Umbilical cord (tissue), 2 donors: ENCODE measurements at places on chromosomes 3 and 15.

DNA sequence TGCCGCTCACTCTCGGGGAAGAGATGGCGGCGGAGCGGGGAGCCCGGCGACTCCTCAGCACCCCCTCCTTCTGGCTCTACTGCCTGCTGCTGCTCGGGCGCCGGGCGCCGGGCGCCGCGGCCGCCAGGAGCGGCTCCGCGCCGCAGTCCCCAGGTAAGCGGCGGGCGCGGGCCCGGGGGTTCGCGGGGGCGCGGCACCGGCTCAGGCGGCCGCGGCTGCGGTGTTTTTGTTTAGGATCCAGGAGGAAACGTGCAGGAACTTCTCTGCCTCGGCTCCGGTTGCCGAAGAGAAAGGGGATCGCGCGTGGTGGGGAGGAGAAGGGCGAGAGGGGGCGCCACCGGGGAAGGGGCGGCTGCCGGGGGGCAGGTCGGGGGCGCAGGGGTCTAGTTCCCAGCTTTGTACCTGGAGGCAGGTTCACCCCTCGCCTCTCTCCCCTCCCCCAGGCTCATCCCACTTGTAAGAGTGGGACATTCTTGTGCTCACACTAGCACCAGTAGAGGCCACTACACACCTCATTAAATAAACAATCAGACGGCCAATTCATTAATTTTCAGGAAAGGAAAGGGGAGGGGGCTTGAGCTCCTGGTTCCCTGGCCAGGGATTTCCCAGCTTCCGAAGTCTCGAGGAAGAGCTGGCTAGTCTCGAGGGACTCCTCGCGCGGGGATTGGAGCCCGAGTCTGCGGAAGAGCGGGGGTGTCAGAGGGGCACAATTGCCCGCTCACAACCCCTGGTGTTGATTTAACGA lies 562 bp downstream of the NEO1 start:
- peak; percentile 54 for DNase-seq

- no peak for DNase-seq
Observed at GRCh38 chr3:4517643-4518311, 24.6 kb downstream of the ITPR1 start.

- DNase-seq = peak; percentile 13
Observed at GRCh38 chr3:120153294-120153693, 59.0 kb upstream of the GSK3B start.

GRCh38 chr15:31338318-31338878 lies 11.8 kb downstream of the KLF13 start:
- no peak for DNase-seq

GRCh38 chr3:122927726-122928125 lies 99.8 kb downstream of the SEMA5B start:
- no peak for DNase-seq

DNA sequence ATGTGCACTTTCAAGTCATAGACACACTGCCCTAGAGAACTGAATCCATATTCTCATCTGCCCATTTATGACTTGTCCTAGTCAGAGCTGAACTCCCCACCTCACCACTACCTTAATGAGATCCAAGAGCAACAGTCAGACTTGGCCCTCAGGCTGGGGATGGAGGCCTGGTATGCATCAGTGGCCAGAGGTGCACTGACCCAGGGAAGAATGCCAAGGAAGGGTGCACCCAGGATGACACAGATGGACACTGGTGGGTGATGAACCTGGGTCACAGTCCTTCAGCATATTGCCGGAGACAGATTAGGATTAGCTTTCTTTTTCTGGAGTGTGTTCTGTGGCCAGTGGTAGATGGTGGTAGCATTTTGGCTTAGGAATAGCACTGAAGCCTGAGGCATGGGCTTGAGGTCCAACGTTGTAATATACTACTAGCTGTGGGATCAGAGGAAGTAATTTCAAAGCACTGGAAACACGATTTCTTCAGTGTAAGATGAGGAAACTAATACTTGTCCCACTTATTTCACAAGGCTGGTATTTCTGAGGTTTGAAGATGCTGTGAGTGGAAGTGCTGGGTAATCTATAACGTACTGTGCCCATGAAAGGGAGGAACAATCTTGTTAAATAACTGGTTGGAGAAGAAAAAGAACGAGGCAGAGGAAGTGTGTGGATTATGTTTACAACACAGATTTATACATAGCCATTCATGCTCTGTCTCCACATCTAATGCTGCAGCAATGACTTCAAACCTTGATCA lies 265.0 kb downstream of the THRB start:
- DNase-seq = no peak

GRCh38 chr3:26588931-26589330 lies 33.6 kb upstream of the LRRC3B start:
- DNase-seq = no peak

DNA sequence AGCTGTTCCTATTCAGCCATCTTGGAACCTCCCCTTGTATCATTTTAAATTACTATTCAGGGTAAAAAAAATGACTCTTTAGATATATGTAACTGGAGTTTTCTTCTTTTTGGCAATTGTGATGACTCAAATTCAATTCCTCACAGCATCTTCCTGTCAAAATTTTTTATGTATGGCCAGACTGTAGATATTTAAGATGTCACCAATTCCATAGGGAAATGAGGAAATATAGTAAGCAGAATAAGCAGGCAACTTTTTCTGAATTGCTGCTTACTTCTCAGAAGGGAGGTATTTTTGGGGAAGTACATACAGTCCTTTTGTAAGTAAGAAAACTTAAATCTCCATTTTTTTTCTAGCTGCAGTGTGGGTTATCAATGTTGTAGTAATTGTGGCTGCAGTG lies 28.8 kb downstream of the EAF2 start:
- no peak for DNase-seq

- no peak for DNase-seq
Observed at GRCh38 chr15:43463507-43463906, 29.4 kb downstream of the TP53BP1 start.

DNA sequence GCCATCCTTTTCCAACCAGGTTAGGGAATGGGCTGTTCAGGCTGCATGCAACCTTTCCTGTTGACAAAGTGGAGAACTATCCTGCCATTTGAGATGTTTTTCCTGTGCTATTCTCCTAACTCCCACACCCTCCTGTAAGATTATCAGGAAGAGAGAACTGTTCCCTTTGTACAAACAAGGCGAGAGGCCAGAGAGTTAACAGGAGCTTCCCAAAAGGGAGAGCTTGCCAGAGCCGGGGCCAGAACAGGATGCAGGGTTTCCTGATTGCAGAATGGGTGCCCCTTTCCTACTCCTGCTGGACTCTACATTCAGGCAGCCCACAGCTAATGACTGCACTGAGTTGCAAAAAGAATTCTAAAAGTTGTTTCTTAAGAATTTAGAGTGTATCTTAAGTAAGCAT lies 17.1 kb downstream of the PML start:
- peak; percentile 80 for DNase-seq

GRCh38 chr15:51223771-51224229 lies 114.6 kb downstream of the CYP19A1 start:
- no peak for DNase-seq

GRCh38 chr3:22922317-22922716 lies 280.8 kb upstream of the UBE2E2 start:
- no peak for DNase-seq

GRCh38 chr15:40343512-40343911 lies 2.8 kb upstream of the CCDC9B start:
- peak; percentile 95 for DNase-seq

DNA sequence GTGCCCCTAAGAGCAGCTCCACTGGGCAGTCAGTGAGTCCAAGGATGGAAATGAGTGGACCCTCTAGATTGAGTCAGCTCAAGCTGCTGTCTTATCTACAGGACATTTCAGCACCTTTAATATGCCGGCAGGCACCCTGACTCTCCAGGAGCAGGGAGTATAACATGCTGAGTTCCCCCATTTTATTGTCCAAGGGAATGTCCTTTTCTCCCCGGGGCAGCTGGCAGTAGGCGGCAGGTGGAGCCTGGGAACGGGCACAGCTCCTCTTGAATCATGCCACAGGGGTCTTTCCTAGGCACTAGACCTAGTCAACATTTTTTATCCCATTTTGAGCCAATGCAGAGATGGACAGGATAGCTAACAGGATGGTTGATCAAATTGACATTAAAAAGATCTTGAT lies 14.8 kb downstream of the WNT7A start:
- DNase-seq = no peak

DNA sequence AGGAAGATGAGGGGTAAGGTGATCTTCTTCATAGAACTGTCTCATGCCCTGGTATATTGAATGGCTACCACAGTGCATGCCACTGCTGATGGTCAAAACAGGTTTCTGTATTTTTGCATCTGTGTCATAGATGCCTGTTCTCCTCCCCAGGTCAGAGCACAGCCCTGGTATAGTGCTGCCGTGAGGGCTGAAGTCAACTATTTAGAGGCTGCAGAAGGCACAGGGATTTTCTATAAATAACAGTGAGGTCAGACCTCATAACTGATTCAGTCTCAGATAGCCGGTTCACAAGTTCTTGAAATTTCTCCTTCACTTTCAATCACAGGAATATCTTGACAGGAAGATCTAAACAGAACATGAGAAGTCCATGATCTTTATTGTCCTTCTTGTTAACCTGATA lies 99.2 kb upstream of the NUDT16 start:
- DNase-seq = no peak

DNA sequence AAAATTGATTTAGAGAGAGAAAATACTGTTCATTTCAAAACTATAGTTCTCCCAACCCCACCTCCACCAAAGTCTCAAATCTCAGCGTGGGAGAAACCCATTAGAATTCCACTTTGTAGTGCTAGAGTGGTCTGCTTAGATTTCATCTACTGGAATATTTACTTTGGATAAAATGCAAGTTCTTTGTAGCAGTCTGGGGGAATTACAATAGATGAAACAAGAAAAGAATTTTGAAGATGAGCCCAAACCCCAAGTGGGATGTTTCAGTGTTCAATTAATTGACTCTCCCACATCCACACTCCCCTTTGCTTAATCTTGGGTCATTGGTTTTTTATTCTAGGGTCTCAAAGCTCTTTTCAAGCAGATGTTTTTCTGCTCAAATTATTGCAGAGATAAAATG lies 97.8 kb downstream of the RPL22L1 start:
- no peak for DNase-seq

GRCh38 chr3:72246685-72247084 lies 461.7 kb upstream of the PROK2 start:
- peak; percentile 54 for DNase-seq

DNA sequence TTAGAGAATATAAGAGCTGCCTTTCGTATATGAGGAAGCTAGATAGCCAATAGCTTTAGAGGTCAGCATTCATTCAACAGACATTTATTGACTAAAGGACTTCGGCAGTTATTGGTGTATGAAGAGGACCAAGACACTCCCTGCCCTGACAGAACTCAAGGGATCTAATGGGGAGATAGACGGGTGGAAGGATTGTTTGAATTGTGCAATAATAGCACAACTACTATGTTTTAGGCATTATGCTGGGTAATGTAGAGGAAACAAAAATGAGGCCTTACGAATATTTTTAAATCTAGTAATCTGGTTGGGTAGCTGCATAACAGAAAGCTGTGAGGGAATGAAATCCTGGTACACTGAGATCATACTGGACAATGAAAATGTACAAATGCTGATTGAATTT lies 5.0 kb downstream of the LRCH3 start:
- DNase-seq = no peak

- DNase-seq = peak; percentile 14
Observed at GRCh38 chr15:99536422-99537040, 29.3 kb upstream of the MEF2A start.

- DNase-seq = no peak
Observed at GRCh38 chr3:58946875-58947274, 103.0 kb downstream of the CFAP20DC start.

DNA sequence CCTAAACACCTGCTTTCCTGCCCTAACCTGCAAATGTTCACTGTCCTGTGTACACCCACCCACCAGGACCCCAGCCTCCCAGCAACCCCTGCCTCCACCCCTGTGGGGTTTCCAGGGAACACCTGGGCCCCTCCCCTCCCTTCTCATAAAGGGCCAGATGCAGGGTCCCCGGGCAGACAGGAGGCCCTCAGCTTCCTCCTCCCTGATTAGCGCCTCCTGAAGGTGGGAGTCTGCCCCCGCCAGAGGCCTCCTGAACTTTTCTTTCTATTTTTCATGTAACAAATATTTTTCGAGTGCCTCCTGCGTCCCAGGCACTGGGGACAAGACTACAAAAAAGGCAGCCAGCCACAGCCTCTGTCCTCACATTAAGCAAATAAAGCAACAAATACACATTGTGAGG lies 135.4 kb upstream of the LINGO1 start:
- DNase-seq = no peak

GRCh38 chr3:179971280-179971679 lies 65.5 kb downstream of the PEX5L start:
- peak; percentile 13 for DNase-seq

DNA sequence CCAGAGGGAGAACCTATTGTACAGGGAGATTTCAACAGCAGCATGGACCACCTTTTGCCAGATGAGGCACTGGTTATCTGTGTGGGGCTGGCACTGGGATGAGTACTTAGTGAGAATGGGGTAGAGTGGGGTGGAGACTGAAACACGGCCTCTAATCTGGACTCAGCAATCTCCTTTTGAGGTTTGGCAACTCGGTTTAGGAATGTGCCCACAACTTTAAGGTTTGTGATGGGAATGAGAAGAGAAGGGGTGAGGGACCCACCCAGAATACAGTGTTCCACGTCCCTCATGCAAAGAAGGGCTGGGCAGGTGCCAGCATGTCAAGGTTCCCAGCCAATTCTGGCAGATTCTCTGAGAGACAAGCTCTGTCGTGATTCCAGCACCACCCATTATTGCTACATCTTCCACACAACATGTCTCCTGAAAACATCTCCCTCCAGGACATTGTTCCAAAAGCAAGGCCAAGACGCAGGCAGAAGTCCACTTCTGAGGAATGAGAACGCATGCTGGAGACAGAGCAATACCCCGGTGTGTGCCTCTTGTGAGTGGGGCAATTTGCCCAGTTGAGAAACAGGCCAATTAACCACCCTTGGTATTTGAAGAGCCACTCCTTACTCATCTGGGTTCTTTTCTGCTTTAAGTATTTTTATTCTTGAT lies 37.5 kb upstream of the CCR4 start:
- peak; percentile 13 for DNase-seq

GRCh38 chr3:176632925-176633324 lies 564.4 kb downstream of the TBL1XR1 start:
- no peak for DNase-seq

GRCh38 chr15:34182942-34183341 lies 27.0 kb downstream of the KATNBL1 start:
- peak; percentile 2 for DNase-seq

GRCh38 chr3:136559896-136560295 lies 192.3 kb downstream of the STAG1 start:
- no peak for DNase-seq

- no peak for DNase-seq
Observed at GRCh38 chr3:11494131-11494916, 149.4 kb downstream of the VGLL4 start.

GRCh38 chr15:73879426-73879825 lies 6.1 kb downstream of the TBC1D21 start:
- DNase-seq = no peak

- no peak for DNase-seq
Observed at GRCh38 chr3:299590-300301, 103.2 kb downstream of the CHL1 start.

- no peak for DNase-seq
Observed at GRCh38 chr3:12423918-12424630, 60.2 kb upstream of the TSEN2 start.

DNA sequence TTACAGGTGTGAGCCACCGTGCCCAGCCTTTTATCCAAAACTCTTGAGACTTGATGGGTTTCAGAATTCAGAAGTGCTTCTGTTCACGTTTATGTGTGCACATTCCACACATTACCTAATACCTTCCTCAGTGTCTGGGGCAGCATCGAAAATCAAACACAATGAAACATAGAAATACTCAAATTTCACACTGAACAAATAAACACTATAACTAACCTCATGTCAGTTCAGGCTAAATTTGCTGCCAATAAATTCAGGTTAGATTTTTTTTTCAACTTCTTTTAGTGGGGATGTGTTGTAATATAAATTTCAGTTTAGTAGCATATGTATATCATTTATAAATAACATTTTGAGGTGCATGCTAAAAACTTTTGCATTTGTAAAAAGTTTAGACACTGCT lies 2.8 kb downstream of the EIF2AK4 start:
- DNase-seq = no peak
